Natural killer cell treated with Interleukin-12 subunit alpha and Interleukin-12 subunit beta and Interleukin-15 and Interleukin-18, amount 100 ng/mL, for 72 hours (primary cell): ENCODE measurements at places on chromosomes 1 and 21. TPM values are rescaled to one million over a fixed set of nuclear protein-coding genes. Genes with fewer than 3 reads are reported as not detected.

NHLH1 gene
- total RNA-seq, result 1.2 TPM

DNA sequence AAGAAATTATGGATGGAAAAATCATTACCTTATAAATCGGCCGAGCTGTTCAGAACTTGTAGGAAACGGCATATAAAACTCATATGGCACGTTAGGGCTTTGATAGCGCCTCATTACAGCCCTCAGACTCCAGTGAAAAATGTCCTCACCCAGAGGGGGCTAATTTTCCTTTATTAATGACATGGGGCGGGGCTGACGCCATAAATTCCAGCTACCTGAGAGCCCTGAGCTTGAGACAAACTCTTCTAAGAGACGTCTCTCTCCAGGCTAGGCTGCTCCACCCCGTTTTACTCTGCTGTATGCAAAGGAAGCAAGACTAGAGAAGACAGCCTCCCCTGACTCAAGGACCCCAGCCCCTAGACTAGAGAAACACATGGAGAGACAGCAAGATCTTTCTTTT, 149.4 kb downstream of the TRABD2B start:
- DNase-seq, result no peak

GRCh38 chr1:234720709-234721441, 110.9 kb upstream of the IRF2BP2 start:
- no peak for DNase-seq

TMEM52 gene
- 0.43 TPM for total RNA-seq

DNA sequence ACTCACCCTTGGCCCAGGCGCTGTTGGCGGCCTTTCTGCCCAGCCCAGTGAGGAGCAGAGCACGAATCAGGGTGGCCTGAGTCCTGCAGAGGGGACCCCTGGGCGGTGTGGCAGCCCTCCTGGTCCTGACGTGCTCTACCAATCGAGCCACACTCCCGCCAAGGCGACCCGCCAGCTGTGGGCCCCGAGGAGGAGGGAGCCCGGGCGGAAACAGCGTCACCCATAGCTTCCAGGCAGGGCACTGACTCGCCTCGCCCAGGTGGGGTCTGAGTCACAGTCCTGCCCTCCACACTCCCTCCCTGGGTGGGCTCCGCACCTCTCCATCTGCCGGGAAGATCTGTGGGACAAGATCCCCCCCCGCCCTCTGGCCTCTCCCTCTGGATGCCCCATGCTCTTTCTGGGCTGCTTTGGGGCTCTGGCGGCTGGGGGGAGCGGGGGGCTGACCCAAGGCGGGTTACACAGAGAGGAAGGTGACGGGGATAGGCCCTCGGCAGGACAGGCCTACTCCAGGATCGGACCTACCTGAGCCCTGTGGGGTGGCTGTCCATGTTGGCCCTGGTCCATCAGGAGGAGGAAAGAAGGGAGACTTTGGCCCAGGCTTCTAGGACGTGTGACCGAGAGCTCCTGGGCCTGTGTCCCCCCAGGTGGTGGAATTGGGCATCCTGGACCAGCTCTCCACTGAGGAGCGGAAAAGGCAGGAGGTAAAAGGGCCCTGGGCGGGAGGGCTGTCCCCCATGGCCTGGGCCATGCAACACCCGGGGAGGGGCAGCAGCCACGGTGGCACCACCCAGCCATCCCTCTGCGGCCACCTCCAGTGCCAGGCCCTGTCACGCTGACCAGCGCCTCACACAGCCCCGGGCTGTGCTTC, 14.0 kb downstream of the ARHGEF16 start:
- DNase-seq, result no peak
